ENCODE measurements at places on chromosomes 11 and 22.

GRCh38 chr11:69582756-69583467 lies 58.0 kb upstream of the CCND1 start:
- no peak for DNase-seq

DNA sequence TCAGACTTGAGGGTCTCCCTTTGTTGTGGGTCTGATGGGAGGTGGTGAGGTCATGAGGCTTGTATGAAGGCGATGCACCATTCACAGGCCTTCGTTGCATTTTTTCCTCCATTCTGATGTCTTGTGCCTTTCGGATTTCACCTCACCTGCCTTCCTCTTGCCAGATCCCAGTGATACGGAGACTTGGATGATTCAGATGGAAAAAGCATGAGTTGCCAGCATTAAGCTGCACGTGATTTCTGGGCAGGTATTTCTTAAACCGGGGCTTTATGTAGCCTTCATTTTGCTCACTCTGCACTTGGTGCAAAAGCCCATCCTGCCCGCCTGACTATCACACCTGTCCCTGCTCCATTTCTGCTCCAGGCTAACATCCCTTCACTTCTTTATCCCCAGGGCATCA lies 216.7 kb downstream of the SNX19 start:
- no peak for DNase-seq

- DNase-seq: no peak
Observed at GRCh38 chr11:19087658-19088057, 27.1 kb upstream of the MRGPRX2 start.

DNA sequence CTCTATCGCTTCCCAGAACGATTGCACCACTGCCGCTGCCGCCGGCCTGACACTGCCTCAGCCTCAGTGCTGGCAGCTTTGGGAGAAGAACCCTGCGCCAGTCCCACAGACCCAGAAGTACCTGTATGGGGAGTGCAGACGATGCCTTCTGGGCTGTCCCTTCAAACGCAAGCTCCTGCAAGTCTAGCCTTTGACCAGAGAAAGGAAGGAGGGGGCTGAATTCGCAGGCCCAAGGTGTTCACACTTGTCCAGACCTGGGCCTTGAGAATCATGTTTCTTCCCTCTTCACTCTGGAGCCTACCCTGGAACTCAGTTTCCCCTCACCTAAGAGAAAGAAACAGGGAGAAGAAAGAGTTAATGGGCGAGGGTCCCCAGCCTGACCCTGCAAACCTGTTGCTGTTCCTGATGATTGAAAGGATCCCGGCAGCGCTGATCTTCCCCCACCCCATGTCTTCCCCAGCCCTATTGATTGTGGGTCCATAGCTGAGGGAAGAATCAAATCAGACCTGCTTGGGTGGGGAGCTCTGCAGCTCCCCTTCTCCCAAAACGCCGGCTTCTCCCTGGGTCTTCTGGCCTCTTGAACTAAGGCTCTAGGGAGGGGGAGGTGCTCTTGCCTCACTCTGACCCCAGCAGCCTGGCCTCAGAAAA lies 786 bp upstream of the MCAM start:
- no peak for DNase-seq

- DNase-seq: no peak
Observed at GRCh38 chr11:32779136-32779535, 15.3 kb downstream of the CCDC73 start.

DNA sequence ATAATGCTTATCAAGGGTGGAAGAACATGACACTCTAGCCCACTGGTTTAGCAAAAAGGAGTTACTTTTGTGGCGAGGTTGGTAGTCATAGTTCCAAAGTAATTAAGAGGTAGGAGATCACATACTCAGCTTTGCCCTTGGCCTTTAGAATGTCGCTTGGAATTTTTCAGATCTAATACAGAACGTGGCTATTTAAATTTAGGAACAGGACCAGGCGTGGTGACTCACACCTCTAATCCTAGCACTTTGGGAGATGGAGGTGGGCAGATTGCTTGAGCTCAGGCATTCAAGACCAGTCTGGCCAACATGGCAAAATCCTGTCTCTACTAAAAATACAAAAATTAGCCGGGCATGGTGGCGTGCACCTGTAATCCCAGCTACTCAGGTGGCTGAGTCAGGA lies 26.1 kb upstream of the ZNRF3 start:
- DNase-seq: no peak

DNA sequence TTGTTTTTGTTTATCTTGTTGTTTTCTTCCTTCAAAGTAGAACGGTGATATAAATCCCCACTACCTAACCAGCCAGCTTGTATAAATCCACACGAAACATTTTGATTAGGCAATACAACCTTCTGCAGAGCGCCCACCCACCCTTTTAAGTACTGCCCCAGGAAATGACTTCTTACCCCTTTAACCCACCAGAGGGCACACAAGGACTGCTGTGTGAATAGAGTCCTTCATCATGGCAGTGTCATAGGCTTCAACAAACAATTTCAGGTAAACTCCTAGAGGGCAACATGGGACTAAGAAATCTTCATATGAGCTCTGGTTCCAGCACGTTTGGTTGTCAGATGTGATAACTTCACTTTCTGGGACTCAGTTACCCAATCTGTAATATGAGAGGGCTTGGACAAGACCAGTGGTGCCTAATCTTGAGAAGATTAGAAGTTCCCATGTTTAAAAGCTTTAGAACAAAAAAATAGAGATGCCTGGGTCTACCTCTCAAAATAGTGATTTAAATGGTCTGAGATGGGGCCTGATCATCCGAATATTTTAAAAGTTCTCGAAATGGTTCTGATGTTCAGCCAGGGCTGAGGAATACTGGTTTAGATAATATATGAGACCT lies 56.1 kb downstream of the PIWIL4 start:
- DNase-seq: peak; percentile 37

DNA sequence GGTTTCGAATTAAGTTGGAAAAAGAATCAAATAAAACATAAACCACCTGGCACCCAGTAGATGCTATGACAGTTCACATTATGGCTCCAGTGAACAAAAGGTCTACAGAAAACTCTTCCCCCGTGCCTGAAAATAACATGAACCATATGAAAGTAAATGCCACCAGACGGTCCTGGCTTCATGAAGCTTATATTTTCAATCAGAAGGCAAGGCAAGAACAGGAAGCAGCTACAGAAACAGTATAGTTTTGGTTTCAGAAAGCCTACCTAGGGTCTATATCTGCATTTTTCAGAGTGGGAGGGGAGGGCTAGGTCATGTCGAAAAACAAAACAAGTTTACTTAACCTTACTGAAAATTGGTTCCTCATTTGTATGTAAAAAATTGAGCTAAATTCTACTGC lies 9.8 kb downstream of the RAB30 start:
- no peak for DNase-seq

GRCh38 chr11:105937738-105938137 lies 84.3 kb downstream of the MSANTD4 start:
- DNase-seq: no peak

DNA sequence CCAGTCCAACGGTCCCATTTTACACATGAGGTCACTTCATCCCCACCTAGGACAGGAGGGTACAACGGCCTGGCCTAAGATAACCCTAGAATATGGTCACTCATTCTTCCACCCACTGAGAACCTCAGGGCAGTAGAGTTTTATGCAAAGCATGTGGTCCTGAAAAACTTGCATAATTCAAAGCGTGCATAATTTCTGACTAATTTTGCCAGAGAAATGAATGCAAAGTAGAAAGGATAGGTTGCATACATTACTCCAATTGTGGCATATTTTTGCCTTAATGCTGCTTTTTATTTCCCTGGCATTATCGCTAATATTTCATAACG lies 32.5 kb upstream of the SLC35C1 start:
- DNase-seq: no peak

DNA sequence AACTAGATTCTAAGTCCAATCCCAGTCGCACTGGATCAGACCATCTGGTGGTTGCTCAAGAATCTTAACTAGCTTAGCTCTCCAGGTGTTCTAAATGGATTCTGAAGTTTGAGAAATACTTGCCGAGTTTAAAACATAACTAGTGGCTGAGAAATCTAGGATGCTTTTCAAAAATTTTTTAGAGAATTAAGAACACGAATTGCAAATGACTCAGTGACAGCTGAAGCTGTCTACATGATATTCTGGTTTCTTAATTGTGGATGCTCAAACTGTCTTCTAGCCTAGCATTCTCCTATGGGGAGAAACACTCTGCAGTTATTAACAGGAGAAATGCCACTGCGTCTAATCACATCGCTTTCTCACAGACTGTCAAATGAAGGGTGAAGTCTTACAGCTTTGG lies 20.2 kb upstream of the TP53AIP1 start:
- no peak for DNase-seq

DNA sequence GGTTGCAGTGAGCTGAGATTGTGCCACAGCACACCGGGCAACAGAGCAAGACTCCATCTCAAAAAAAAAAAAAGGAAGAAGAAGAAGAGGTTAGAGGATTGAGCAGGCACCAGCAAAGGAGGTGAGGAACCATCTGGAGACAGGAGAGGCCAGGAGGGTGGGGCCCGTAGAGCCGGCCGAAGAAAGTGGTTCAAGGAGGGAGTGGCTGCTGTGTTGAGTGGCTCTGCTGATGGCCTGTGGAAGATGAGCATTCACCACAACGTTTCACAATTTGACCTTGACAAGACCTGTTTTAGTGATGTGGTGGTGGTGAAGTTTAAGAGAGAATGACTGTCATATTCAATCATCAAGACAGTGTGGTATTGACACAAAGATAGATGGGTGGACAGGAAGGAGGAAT lies 6.8 kb upstream of the CTSD start:
- no peak for DNase-seq

DNA sequence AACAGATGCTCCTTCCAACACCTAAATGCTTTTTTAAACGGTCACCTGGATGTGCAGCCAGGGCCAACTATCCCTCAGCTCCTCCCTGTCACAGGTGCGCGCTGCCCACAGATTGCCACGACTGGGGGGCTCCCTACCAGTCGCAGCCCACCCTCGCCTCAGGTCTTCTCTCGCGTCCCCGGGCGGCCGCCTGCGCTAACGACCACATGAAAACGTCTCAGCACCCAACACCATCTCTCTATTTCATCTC lies 469 bp downstream of the ZBED5 start:
- peak; percentile 34 for DNase-seq

DNA sequence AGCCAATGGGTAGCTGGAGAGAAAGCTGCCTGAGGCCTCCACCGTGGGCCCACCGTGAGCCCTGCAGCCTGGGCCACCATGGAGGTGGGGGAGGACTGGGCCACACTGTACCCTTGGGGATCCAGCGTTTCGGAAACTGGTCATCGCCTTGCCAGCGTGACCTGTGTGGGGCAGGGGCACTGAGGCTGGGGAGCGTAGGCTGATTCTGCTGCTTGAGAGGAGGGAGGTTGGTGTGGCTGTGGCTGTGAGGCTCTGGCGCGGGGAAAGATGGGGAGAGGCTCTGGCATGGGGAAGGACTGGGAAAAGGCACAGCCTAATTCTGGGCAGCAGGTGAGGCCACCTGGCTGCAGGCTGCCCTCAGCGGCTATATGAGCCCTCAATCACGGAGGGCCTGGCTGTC lies 12.6 kb upstream of the TTLL12 start:
- DNase-seq: no peak

- DNase-seq: no peak
Observed at GRCh38 chr11:47056261-47056915, 119.8 kb downstream of the CSTPP1 start.

DNA sequence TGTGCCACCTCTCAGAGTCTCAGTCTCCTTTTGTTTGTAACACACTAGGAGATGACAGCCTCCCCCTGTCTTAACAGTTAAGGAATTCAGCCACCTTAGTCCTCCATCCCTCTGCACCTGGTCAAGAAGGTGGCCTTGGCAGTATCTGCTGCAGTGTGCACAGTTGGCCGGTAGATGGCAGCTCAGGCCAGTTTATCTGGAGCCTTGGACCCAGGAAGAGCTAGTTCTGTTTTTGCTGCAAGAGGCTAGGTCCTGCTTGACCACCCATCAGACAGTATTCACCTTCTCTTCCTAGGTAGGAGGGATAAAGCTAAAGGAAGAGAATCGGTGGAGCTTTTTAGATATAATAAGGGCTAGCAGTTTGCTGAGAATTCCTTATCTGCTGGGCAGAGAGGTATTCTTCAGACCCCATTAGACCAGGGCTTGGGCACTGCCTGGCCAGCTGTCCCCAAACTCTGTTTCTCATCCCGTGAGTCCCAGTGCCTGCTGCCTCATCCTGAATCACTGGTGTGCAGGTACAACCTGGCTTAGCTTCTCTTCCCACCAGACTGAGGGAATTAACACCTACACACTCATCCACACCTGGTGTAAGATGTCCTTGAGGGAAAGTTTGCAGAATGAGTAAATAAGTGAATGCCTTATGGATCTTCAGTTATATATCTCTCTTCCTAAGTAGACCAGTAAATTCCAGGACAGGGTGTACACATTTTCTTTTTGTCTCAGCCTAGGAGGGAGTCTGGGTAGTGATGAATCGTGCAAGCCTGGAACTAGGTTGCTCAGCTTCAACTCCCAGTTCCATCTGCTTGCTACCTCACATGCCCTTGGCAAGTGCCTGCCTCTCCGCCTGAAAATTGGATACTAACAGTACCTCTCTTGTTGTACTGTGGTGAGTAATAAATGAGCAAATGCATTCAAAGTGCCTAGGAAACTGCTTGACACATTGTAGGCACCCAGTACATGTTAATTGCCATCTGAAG lies 70.8 kb upstream of the NARS2 start:
- peak; percentile 68 for DNase-seq

DNA sequence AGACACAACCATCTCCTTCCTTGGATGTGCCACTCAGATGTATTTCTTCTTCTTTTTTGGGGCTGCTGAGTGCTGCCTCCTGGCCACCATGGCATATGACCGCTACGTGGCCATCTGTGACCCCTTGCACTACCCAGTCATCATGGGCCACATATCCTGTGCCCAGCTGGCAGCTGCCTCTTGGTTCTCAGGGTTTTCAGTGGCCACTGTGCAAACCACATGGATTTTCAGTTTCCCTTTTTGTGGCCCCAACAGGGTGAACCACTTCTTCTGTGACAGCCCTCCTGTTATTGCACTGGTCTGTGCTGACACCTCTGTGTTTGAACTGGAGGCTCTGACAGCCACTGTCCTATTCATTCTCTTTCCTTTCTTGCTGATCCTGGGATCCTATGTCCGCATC lies 489 bp downstream of the OR10A4 start:
- no peak for DNase-seq

DNA sequence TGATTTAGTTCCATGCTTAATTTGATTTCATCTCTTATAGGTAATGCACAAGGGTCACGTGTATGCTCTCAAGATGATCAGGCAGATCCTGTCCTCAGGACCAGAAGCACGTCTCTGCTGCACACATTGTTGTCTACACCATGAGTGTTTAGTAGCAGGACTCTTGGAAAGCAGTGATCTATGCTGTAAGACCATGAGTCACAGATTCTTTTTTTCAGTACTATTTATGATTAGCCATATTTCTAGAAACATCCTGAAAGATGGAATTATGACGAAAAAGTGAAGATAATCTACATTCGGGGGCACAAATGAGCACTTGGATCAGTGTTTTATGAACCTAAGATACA lies 29.6 kb downstream of the ZBED4 start:
- no peak for DNase-seq

- no peak for DNase-seq
Observed at GRCh38 chr11:57568330-57568766, 876 bp upstream of the UBE2L6 start.

DNA sequence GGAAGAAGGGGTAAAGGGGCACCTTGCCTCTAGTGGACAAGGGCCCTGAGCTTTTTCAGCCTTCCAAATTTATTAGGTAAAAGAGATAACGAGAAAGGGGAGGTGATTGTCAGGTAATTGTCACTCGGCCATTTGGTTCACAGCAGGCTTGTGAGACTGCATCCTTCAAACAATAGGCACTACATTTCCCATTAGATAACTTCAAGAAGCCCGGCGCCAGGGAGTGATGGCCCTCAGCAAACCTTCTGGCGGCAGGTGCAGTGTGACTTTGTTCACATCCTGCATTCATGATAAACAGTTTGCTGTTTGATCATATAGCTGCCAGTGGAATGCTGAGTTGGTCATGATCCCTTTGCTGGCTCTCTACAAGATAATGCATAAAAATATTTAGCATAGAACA lies 185.1 kb downstream of the CWF19L2 start:
- no peak for DNase-seq
